ENCODE measurements at places on chromosomes 3 and 15.

DNA sequence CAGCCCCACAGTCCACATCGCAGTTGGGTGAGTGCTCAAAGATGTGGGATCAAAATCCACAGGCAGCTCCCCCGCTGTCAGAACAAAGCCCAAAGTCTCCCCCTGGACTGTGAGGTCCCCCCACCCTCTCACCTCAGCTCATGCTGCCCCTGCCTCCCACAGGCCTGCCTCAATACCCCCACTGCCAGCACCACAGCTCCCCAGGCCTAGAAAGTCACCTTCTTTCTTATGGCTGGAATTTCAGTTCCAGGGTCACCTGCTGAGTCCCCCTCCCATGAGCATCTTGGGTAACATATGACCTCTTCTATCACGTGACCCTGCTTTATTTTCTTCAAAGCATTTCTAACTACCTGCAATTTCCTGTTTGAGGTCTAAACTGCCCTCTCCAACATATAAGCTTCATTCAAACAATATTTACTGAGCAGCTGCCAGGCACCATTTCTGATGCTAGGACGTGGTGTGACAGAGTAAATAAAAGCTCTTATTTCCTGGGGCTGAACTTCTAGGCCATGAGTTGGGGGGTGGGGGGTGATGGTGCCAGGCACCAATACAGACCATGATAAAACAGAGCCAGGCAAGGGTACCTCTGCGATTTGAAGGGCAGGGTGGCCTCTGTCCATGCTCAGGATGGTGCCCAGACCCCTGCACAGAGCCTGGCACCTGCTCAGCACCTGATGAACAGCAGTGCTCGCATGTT is 2.4 kb upstream of the TMEM89 start:
- no peaks in the 10 kb centered on the region for H3K4me1 ChIP-seq
- peaks cover 41% of the 10 kb centered on the region for H3K36me3 ChIP-seq
- no peak overlapping the region for H3K4me3 ChIP-seq
- no peak for DNase-seq

DNA sequence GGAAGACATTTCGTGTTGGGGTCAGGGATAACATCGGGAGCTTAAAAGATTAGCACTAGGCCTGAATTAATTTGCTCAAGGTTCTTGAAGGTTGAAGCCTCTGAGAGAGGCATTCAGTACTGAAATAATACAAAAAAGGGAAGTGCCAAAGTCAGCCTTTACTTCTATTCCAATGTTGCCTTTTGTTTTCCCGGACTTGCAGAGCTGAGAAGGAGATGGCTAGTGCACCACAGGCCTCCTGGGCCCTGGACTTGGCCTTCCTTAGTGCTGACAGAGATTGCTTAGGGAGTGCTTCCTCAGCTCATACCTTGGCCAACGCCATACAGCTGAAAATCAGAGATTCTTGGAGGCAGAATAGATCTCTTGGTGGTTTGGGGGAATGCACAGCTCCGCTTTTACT is 333.6 kb upstream of the TBL1XR1 start:
- H3K27me3 ChIP-seq, result no peaks in the 10 kb centered on the region
- peaks cover 5% of the 10 kb centered on the region for H3K4me1 ChIP-seq
- no peak overlapping the region for H3K4me3 ChIP-seq
- DNase-seq, result no peak

DNA sequence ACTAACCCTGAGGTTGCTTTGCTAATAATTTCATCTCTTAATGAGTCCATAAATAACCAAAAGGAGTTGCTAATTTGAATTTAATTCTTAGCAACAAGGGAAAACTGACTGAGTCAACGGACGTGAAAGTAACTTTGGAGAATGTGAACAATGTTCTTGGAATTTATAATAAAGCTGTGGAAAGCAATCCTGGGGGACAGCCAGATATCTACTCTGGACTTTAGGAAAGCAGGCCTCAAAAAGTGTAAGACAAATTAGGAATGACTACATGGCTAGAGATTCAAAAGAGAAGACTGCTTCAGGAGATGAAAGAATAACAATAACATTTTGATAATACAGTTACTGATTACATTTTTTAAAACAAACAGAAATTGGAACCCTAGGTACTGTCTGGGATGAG is 318.4 kb upstream of the COL8A1 start:
- no peak overlapping the region for H3K27ac ChIP-seq
- H3K4me3 ChIP-seq, result no peak overlapping the region
- no peaks in the 10 kb centered on the region for H3K36me3 ChIP-seq
- no peaks in the 10 kb centered on the region for H3K4me1 ChIP-seq
- H3K27me3 ChIP-seq, result no peaks in the 10 kb centered on the region

DNA sequence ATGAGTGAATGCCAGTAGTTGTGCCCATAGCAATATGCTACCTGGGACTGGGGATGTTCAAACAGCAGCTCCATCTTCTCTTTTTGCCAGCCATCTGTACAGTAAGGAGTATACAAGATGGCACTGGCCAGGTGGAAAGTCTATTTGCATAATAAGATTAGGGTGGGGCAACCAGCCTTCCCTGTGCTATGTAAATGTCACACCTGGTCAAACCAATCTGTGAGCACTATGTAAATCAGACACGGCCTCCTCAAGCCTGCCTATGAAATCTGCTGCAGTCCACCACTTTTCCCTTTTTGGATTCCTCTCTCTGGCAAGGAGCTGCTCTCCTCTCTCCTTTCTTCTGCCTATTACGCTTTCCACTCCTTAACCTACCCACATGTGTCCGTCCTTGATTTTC is 53.0 kb downstream of the C3orf80 start:
- DNase-seq, result no peak
- peaks cover 53% of the 10 kb centered on the region for H3K36me3 ChIP-seq

GRCh38 chr3:101381809-101382208 is 61.4 kb upstream of the IMPG2 start:
- H3K36me3 ChIP-seq, result no peaks in the 10 kb centered on the region
- peaks cover 6% of the 10 kb centered on the region for H3K4me1 ChIP-seq
- DNase-seq, result no peak
- H3K4me3 ChIP-seq, result no peak overlapping the region

DNA sequence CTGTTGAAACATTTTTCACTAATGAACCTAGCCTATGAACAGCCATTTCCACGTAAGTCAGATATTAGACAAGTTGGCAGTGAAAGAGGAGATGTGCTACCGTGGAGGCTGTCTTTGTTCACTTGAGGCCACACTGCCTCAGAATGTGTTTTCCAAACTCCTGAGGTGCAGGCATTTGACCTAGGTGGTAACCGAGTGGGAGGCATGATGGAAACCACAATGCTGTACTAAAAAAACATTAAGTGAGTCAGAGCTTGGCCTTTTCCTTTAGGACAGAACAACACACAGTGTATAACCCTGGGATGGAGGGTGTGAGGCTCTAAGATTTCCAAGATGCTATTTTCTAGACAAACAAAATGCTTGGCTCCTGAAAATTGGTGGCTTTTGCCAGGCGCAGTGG is 406.3 kb downstream of the SOX2 start:
- H3K27ac ChIP-seq, result no peak overlapping the region
- H3K36me3 ChIP-seq, result no peaks in the 10 kb centered on the region
- no peaks in the 10 kb centered on the region for H3K27me3 ChIP-seq

DNA sequence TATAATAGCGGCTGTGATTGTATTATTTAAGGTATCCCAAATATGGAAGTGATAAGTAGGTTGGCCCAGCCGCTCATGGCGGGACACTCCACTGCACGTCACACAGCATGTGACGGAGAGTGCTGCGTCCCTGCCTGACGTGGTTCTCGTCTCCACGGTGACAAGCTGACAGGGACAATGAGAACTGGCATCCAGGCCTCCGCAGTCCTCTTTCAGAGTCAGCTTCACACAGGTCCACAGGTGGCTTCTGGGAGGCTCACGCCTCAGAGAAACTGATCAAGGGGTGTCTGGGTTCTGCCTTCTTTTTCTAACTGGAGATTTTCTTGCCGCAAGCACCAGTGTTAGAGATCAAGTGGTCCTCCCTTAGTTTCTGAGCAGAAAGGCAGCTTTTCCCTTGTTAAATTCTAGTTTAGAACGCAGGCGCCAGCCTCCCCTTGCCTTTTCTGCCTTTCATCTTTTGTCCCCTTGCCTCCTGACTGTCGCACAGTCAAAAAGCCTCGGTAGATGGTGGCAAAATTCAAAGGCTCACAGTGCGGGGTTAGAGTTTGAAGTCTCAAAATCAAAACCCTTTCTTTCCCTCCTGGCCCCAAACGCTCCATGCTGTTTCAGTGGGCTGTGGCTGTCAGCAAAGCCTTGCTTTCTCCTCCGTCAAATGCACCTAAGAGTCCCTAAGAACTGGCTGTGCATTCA is 120.9 kb downstream of the ATP10A start:
- no peaks in the 10 kb centered on the region for H3K36me3 ChIP-seq
- DNase-seq, result no peak
- no peaks in the 10 kb centered on the region for H3K27me3 ChIP-seq

DNA sequence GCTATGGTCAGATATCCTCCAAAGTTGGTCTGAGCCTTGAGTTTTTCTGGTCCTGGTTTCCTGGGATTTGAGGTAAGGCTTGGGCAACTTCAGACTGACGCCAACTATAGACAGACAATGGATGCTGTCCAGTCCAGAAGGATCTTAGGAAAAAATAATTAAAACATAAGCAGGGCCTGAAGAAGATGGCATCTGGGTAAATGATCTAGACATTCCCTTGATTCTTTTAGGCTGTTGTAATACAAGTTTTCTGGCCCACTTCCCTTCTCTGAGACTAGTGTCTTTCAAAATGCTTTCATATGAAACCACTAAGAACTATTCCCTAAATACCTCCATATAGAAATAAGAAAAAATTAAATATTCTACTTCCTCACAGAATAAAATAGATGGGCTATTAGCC is 47.7 kb upstream of the PLXND1 start:
- H3K27me3 ChIP-seq, result no peaks in the 10 kb centered on the region
- no peak overlapping the region for H3K4me3 ChIP-seq
- no peak overlapping the region for H3K27ac ChIP-seq
- DNase-seq, result no peak

GRCh38 chr3:150450916-150451315 is 42.8 kb downstream of the TSC22D2 start:
- H3K4me3 ChIP-seq, result no peak overlapping the region
- no peaks in the 10 kb centered on the region for H3K36me3 ChIP-seq
- H3K27me3 ChIP-seq, result no peaks in the 10 kb centered on the region
- no peak for DNase-seq

- no peaks in the 10 kb centered on the region for H3K36me3 ChIP-seq
- H3K27ac ChIP-seq, result no peak overlapping the region
- H3K4me3 ChIP-seq, result no peak overlapping the region
- no peak for DNase-seq
- no peaks in the 10 kb centered on the region for H3K4me1 ChIP-seq
These were observed 228.9 kb downstream of the XXYLT1 start for GRCh38 chr3:195041871-195042742.

DNA sequence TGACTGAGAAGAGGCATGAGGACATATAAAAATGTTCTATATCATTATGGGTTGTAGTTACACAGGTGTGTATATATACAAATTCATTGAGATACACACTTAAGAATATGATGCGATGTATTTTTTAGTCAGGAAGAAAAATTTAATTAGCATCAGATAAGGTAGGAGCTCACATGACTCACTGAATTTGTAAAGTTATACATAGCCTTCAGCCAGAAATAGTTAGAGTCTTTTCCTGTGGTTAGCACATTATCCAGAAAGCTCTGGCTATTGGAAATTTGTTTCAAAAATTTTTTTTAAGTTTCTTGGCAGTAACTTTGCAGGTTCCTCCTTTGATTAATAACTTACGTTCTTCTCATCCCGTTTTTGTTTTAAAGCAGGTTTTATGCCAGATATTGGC is 88.6 kb downstream of the STT3B start:
- peaks cover 3% of the 10 kb centered on the region for H3K36me3 ChIP-seq
- no peak overlapping the region for H3K27ac ChIP-seq
- no peaks in the 10 kb centered on the region for H3K27me3 ChIP-seq
- no peak overlapping the region for H3K4me3 ChIP-seq
- no peaks in the 10 kb centered on the region for H3K4me1 ChIP-seq

- no peak overlapping the region for H3K4me3 ChIP-seq
- no peak for DNase-seq
- no peaks in the 10 kb centered on the region for H3K27me3 ChIP-seq
- no peaks in the 10 kb centered on the region for H3K36me3 ChIP-seq
- no peak overlapping the region for H3K27ac ChIP-seq
These were observed 325.2 kb downstream of the ZBBX start for GRCh38 chr3:167054926-167055325.

- no peak for DNase-seq
- no peaks in the 10 kb centered on the region for H3K36me3 ChIP-seq
- no peak overlapping the region for H3K27ac ChIP-seq
- H3K27me3 ChIP-seq, result no peaks in the 10 kb centered on the region
- H3K4me1 ChIP-seq, result no peaks in the 10 kb centered on the region
These were observed 279.2 kb downstream of the PDCD6IP start for GRCh38 chr3:34077417-34078195.

DNA sequence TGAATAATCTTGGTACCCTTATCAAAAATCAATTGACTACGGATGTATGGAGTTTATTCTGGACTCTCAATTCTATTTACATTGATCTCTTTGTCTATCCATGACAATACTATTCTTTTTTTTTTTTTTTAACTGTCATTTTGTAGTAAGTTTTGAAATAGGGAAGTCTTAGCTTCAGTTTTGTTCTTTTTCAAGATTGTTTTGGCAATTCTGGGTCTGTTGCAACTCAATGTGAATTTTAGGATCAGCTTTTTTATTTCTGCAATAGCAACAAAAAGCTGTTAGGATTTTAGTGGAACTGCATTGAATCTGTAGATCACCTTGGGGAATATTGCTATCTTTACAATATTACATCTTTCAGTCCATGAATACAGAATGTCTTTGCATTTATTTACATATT is 21.4 kb downstream of the BTLA start:
- H3K27ac ChIP-seq, result no peak overlapping the region
- H3K4me3 ChIP-seq, result no peak overlapping the region
- H3K4me1 ChIP-seq, result no peaks in the 10 kb centered on the region
- no peak for DNase-seq
- H3K36me3 ChIP-seq, result no peaks in the 10 kb centered on the region
- no peaks in the 10 kb centered on the region for H3K27me3 ChIP-seq

DNA sequence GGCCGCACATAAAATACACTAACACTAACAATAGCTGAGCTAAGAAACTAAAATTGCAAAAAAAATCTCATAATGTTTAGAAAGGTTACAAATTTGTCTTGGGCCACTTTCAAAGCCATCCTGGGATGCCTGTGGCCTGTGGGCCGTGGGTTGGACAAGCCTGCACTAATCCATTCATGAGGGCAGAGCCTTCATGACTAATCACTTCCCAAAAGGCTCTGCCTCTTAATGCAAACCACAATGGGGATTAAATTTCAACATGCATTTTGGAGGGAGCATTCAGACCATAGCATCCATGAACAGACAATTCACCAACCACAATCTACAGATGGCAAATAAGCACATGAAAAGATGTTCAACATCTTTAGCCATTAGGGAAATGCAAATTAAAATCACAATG is 128.2 kb downstream of the SUCLG2 start:
- no peak overlapping the region for H3K4me3 ChIP-seq
- DNase-seq, result no peak
- H3K36me3 ChIP-seq, result no peaks in the 10 kb centered on the region
- peaks cover 10% of the 10 kb centered on the region for H3K4me1 ChIP-seq
- H3K27me3 ChIP-seq, result no peaks in the 10 kb centered on the region

- no peaks in the 10 kb centered on the region for H3K36me3 ChIP-seq
- no peak overlapping the region for H3K4me3 ChIP-seq
- DNase-seq, result no peak
- no peaks in the 10 kb centered on the region for H3K27me3 ChIP-seq
- peaks cover 4% of the 10 kb centered on the region for H3K4me1 ChIP-seq
These were observed 34.7 kb downstream of the MAP3K13 start for GRCh38 chr3:185397676-185398075.

- no peaks in the 10 kb centered on the region for H3K36me3 ChIP-seq
- no peak for DNase-seq
- no peaks in the 10 kb centered on the region for H3K27me3 ChIP-seq
- H3K4me3 ChIP-seq, result no peak overlapping the region
These were observed 211.8 kb downstream of the CTNNB1 start for GRCh38 chr3:41411065-41411464.

Measured in esophagus squamous epithelium (tissue), 5 donors.